ENCODE measurements at places on chromosomes 3 and 15.

GRCh38 chr3:195036574-195036973 is 234.4 kb downstream of the XXYLT1 start:
- DNase-seq: no peak

GRCh38 chr3:32725721-32726120 is 40.7 kb downstream of the CNOT10 start:
- DNase-seq: no peak

DNA sequence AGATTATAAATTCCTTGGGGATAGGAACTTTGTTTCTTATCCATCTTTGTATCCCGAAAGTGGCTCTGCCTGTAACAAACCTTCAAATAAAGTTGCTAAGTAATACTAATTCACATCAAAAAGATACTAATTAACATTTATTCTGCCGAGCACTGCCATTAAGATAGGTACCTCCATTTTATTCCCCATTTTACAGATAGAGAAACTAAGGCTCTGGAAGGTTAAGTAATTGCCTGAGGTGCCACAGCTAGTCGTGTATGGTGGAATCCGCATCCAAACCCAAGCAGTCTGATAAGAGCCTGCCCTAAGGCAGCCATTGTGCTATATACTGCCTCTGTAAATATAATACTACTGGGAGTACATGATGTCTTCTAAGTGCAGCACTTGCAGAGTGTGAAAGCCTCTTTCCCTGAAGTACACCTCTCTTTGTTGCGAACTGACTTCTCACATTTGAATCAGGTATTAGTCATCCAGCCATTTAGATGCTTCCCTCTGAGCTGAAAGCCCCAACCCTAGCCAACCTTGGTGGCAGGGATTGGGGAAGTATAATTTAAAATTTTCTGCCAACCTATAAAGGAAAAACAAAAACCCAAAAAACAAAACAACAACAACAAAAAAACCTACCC is 78.5 kb upstream of the CHD2 start:
- no peak for DNase-seq

DNA sequence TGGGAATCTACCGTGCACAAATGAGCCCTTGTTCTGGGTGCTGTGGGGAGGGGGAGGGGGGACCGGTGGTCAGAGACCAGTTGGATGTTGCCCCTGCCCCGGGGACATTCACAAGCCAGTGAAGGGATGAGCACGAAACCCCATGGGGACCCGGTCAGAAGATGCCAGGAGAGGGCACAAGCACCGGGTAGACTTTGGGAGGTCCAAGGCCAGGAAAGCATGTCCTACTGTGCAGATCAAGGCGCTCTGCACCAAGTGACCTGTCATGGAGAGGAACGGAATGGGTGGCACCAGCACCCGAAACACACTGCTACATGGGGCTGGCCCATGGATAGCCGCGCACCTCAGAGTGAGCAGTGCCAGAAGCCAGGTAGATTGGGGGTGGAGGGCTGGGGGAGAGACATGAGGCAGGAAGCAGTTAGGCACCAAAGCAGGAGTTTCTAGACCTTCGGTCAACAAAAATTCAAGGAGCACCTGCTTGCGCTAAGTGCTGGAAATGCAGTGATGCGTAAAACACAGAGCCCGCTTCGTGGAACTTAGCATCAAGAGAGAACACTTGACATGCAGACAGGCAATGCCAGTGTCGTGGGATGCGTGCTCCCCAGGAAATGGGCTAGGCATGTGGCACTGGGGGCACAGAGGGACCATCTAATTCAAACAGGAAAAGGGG is 99.1 kb downstream of the CPN2 start:
- no peak for DNase-seq

Data from activated effector memory CD4-positive, alpha-beta T cell treated with Interleukin-2 at 50 U/mL for 16 hours (primary cell).